ENCODE measurements at places on chromosomes 2 and 18.
A peak's percentile ranks its signal among the peaks of the same experiment; 100 is the strongest.

DNA sequence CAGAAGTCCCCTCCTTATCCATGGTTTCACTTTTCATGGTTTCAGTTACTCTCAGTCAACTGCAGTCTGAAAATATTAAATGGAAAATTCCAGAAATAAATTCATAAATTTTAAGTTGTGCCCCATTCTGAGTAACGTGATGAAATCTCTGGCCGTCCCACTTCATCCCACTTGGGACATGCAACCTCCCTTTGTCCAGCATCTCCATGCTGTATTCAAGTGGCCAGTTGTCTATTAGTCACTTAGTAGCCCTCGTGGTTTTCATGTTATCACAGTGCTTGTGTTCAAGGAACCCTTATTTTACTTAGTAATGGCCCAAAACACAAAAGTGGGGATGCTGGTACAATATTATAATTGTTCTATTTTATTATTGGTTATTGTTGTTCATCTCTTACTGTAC is 18.0 kb upstream of the DAPL1 start:
- no peak for DNase-seq

DNA sequence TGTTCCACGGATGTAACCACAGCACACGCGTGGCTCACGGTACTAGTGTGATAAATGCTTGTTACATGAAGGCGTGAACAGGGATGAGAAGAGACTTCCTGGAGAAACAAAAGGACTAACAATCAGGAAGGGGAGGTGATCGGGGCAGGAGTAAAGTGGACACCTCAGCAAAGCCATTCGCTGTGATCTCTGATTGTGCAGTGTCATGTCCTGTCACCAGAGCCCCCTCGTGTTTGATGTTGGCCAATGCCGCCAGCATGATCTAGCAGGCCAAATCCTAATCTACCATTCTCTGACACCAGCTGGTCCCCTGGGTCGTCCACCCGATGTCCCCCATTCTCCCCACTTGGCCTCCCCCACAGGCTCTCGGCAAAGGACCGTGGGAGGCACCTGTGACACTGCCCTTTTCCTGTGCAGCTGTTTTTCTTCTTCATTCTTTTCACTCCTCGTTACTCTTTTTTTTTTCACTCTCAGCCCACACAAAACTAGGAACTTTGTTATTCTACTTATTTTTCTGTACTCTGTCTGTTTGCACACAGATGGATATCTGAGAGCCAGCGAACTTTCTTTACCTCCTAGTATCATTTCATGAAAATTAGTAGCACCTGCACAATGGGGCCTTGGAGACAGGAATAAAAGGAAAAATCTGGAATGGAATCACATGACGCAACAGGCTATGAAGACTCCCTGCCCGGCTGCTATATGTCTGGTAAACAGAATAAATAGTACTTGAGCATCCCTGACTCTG is 146.8 kb downstream of the TGIF1 start:
- DNase-seq = peak; percentile 82

DNA sequence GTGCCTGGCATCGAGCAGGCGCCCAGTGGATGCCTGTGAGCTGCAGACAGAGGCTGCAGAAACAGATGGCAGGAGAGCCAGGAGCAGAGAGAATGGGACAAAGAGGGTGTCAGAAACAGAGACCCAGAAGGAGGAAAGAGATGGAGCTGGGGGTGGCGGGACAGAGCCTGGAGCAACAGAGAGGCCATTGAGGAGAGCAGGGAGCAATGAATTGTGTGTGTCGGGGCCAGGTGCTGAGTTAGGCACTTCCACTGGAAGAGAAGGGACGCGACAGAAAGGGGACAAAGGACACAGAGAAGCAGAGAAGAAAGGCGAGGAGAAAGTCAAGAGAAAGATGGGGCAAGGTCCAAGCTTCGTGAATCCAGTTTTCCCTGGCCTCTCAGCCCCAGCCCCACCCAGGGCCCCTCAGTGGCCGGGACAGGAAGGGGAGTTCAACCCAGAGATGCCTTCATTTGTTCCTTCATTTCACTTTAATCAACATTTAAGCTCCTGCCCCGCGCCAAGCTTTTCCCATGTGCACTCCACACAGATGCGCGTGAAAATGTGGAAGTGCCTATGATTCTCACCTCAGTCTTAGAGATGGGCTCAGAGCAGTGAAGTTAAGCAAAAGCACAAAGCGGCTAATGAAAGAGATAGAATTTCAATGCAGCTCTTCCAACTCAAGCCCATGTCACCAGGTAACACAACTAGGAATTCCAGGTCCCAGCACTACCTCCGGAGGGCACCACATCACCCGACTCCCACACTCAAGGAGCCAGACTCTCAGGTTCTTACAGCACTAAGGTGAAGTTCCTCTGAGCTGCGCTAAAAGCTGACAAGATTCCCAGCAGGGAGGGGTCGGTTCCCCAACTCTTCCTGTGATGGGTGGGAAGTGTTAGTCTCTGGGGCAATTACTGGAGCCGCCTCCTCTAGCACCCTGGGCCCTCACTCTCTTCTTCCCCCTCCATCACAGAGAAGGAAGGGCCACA is 55.1 kb downstream of the TNS1 start:
- peak; percentile 12 for DNase-seq

DNA sequence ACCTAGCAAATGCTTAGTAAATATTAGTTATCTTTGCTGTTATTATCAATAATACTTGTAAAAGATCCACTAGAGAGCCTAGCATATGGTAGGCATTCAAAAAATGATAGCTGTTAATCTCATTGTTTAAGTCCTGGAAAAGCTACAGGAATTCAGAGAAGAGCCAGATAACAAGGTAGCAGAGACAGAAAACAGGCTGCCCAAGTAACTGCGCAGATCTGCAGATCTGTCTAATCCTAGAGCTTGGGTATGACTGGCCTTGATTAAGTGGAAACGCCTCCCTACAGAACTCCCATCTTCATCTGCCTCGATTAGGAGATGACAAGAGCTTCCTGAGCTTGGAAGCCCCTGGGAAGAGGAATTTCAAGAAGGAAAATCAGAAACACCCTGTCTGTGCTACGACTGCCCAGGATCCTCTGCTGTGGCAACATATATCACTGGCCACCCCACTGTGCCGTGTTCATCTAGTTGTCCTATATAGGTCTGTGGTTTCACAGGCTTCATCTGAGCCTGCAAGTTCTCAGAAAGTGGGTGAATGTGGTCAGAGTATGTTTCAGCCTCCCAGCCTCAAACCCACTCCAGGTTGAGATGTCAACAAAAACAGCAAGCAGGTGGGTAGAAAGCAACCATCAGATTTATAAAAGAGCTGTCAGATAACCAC is 151.5 kb upstream of the PKDCC start:
- DNase-seq = no peak

Data from adrenal gland (tissue), 19 donors.